AG10803 (cell line): ENCODE measurements at places on chromosomes 1 and 21.
A peak's percentile ranks its signal among the peaks of the same experiment; 100 is the strongest.

DNA sequence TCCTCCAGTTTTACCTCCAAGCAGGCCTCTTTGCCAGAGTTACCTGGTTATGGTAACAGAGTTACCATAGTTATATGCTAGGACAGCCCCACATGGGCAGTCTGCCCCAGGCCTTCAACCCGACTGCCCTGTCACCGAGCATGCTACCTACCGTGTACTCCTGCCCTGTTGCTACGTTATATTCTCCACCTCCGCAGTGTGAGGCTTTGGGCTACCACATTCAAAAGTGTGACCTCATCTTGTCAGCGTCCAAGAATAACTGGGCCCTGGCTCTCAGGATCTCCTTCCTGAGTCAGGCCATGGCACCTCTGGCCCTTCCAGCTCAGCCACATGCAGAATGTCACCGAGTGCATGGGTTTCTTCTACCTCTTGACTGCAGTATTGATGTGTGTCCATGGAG is 8.9 kb downstream of the MAPKAPK2 start:
- no peak for DNase-seq

DNA sequence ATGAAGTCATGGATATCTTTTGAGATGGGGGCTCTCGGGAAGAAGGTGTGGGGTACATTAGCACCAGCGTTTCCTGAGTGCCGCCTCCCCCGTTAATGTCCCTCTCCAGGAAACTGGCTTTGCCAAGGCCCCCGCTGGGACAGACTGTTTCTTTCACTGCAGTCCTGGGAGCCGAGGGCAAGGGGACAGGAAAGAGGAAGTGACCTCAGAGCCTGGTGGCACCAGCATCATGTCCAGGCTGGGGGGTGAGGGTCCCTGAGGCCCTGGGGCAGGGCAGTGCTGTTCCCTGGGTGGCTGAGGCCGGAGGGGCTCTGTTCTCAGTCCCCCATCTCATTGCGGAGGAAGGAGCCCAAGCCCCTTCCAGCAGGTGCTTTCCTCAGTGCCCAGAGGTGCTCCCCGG is 5.8 kb downstream of the PFKL start:
- DNase-seq, result no peak

DNA sequence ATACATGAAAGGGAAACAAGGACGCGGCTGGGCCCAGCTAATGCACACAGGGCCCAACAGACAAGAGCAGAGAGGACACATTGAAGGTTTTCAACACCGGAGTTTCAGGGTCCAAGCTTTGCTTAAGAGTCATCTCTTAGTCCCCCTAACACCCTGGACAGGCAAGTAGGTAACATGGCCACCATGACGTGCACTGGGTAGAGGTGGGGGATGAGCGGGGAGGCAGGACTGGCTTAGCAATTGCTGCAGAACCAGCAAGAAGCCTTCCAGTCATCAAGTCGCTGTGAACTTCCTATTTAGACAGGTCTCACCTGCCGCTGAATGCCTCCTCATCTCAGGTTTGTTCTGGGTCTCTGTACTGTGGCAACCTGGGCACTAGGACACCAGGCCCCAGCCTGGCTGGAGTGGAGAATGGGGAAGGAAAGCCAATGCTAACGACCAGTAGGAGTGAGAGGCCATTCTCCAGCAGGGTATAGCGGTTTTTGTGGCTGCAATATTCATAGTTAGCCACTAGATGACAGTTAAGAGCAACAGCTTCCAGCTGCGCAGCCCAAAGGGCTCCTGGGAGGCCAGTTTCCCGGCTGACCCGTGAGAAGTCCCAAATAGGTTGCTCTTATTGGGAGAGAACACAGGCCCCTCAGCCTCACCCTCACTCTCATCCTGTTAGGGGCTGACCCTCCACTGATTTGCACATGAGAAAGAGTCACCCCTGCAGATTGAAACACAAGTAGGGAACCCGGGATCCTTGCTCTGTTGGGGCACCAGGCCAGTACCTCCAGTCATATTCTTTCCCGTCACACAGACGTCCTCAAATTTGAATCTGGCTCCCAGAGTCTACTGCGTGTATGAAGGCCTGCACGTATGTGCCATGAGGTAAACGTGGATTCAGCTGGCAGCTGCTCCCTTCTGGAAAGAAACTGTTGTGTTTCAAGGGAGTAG is 6.0 kb upstream of the PIGC start:
- DNase-seq, result peak; percentile 54

GRCh38 chr1:201459775-201460174 is 9.2 kb downstream of the PHLDA3 start:
- DNase-seq, result no peak

DNA sequence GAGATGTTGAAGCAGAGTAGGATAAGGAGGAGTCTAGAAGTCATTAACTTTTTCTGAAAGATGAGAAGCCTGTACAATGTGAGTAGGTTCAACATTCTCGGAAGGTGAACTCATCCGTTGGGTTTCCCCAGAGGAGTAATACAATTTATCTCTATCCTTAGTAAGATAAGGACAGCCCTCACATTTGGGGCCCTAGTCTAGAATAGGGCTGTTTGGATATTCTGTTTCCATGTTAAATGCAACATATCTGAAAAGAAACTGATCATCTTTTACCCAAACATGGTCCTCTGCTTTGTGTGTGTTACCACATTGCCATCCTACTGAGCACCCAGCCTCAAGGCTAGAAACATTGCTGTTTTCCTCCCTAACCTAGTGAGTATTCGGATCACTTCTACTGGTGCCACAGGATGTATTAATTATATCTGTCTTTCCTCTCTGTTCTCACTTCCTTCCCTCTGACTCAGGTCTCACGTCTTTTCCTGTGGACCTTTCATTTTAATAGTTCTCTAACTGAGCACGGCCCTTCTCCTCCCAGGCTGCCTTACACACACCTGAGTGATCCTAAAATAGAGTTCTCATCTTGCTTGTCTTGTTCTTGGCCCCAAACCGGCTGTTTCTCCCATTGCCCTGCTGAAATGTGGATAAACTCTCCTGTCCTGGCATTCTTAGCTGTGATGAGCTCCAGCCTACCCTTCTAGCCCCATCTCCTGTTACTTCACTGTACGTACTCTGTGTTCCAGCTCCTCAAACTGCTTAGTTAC is 91.7 kb downstream of the CDC14A start:
- DNase-seq, result no peak

- no peak for DNase-seq
Observed at GRCh38 chr1:2127187-2128145, 67.1 kb downstream of the FAAP20 start.

- no peak for DNase-seq
Observed at GRCh38 chr21:33977017-33977720, 61.6 kb upstream of the ATP5PO start.

DNA sequence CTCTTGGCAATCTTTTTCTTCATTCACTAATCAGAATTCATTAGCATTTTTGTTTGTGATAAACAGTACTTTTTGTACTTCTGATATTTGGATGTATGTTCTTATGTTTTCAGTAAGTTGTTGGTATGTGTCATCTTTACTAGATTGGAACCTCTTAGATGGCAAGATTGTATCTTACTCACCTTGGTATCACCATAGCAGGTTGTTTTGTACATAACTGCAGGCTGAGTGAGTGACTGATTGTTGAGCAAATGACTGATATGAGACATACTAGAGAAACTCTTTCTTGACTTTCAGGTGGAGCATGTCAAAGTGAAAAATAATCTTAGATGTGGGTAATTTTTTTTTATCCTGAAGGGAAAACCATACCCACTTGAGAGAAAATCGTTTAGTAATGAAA is 173.7 kb downstream of the CLEC20A start:
- no peak for DNase-seq

GRCh38 chr1:169550294-169550693 is 36.0 kb downstream of the F5 start:
- peak; percentile 42 for DNase-seq

DNA sequence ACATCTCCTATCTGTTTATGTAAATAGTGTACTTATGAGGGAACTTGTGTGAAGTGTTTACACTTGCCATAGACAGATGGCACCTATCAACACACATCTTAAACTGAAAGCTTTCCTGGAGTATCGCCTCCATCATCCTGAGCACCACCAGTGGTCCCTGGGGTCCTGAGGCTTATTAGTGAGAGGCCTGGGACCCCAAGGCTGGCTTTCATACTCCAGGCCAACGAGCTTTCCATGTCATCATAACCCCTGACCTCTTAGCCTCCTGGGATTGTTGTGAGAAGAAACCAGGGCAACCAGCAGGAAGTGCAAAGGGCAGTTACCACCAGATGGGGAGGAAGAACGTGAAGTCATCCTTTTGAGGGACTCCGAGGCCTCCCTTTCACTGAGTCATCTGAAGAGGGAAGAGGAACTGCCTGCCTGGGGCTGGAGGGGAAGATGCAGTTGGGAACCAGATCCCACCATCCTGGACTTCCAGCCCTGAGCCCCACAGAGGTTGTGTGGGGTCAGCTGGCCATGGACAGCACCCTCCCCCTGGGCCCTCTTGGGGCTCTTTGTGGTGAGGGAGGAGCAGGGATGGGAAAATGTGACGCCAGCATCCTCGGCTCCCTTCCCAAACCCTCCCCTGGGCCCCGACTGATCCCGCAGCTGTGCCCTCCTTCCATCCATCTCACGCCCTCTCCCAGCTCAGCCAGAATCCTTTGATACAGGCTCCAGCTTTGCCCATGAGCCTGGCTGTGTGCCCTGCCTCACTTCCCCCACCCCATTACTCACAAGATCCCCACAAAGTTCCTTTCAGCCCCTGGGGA is 5.8 kb downstream of the INKA2 start:
- DNase-seq, result peak; percentile 78

GRCh38 chr21:26297851-26298250 is 127.3 kb upstream of the APP start:
- DNase-seq, result peak; percentile 54

DNA sequence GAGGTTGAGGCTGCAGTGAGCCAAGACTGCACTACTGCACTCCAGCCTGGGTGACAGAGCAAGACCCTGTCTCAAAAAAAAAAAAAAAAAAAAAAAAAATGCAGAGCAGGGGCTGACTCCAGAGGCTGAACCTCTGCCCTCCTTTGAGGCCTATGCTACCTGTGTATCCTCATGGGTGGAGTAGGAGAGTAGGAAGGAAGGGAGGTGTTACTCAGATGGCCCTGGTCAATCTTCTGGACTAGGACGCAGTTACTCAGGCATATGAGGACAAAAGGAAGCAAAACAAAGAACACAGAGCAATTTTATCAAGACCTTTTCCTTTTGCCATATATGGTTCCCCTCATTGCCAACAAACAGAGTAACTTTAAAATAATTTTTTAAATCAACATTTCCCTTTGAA is 35.2 kb downstream of the TGFBR3 start:
- DNase-seq, result no peak

DNA sequence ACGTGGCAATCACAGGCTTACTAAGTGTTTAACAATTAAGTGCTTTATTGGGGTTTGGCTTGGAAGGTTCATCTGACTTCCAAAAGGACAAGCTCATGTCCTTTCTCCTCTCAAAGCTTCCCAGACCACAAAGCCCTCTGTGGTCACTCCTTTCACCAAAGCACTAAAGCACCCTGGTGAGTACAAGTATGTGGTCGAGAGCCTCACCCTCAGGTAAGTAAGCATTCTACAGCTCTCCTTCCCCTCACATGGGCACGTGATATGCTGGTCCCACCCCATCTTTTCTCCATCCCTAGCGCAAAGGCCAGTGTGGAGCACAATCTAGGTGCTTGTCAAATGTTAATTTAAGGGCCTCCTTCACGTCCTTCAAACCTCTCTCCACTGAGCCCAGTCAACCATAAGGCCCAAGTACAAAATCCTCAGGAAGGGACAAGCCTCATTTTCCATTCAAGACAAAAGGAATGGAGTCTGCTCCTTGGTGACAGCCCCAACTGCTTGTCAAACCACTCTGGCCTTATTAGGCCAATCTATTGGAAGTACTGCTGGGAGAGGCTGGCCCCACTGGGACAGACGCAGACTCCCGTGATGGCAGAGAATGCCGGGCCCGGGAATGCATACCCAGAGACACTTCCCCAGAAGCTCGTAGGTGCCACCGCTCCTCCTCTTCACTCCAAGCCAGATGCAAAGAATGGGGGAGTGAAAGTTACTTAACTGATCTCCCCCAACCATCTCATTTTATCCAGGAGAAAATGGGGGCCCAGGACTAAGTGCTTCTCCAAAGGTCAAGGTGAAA is 7.8 kb downstream of the STMN1 start:
- no peak for DNase-seq

DNA sequence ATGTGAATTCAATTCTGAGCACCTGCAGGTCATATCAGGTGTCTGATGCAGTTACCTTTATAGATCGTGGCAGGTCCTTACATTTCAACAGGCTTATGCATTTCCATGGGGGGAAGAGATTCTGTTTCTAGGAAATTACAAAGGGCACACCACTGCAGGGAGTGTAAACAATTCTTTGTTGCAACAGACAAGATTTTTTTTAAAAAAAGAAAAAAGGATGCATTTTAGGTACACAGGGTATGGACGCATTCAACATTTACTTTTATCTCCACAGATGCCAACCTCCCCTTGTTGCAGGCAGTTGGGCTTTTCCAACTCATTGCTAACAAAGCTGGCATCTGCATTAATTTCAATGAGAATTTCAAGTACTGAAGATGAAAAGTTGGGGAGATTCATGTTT is 13.5 kb upstream of the TEKT2 start:
- no peak for DNase-seq

GRCh38 chr1:54325284-54325683 is 80.9 kb downstream of the SSBP3 start:
- no peak for DNase-seq

DNA sequence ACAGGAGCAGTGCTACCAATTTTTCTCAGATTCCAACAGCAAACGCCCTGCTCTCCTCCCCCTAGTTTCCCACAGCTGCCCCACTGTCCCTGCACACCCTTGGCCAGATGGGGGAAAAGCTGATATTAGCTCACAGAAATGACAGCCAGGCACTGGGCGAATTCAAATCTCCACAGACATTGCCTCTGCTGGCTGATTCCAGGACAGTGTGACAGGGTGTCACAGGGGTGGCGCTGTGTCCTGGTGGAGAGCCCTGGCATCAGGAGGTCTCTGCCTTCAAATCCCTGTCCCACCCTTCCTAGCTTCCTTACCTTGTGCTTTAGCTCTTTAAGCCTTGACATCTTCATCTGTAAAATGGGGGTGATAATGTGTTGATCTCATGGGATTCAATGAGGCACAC is 10.4 kb downstream of the OLIG1 start:
- no peak for DNase-seq

DNA sequence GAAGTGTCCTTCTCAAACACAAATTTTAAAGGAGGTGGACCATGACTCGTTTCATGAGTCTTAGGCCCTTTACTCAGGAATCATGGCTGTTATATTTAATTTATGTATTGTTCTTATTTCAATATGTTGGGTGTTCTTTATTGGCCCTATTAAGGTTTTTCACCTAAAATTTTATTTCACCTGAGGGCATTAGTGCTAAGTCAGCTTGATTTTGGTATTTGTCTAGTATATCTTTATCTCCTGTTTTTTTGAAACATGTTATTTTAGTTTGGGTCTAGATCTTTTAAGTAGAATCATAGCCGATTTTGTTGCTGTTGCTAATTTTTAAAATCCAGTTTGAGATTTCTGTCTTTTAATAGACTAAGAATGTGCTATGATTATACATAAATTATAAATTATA is 430.4 kb downstream of the RPS6KC1 start:
- no peak for DNase-seq

DNA sequence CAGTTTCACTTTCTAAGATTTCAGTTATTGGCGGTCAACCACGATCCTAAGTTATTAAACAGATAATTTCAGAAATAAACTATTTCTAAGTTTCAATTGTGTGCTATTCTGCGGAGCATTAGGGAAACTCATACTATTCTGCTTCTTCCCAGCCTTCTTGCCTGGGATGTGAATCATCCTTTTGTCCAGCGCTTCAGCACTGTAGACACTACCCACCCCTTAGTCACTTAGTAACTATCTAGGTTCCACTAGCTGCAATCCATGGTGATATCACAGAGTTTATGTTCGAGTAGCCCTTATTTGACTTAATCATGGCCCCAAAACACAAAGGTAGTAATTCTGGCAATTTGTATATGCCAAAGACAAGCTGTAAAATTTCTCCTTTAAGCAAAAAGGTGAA is 279.9 kb upstream of the ADAMTS5 start:
- DNase-seq, result peak; percentile 32
